Activated CD8-positive, alpha-beta memory T cell treated with anti-CD3 and anti-CD28 coated beads, Interleukin-2, amount 50 U/mL, for 48 hours (primary cell): ENCODE measurements at places on chromosomes 1 and 21.

- no peak for DNase-seq
These were observed 1208.7 kb downstream of the BRINP3 start for GRCh38 chr1:189269011-189269410.

GRCh38 chr1:150009604-150010392, 728 bp downstream of the OTUD7B start:
- DNase-seq: peak; percentile 70

GRCh38 chr1:106676021-106676420, 380.5 kb upstream of the PRMT6 start:
- DNase-seq: no peak

- DNase-seq: no peak
These were observed 16.8 kb downstream of the IFNAR2 start for GRCh38 chr21:33246506-33246905.

DNA sequence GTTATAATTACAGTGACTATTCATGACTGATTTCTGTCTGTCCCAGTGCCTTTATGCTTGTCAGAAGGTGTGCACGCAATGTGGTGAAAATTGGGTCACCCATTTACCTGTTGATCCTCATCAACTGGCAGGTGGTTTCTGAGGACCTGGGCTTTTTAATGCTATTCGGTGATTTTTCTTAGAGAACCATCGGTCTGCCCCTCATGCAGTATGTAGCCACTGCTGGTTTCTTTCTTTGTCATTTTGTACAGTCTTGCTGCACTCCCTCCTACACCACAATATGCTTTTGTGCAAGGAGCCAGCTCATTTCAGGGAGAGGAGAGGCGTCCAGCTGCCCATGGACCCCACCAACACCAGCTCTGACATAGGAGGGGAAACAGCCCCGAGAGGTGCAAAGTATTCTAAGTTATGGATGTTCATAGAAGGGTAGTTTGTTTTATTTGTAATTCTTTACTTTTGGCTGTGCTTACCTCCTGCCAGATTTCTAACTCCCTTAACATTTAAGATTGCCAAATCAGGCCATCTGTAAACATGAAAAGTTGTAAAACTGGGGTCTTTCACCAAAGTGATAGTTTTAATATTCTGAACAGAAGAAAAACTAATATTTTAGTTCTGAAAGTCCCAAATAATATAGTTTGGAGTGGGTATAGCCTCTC, 325.3 kb downstream of the PTBP2 start:
- no peak for DNase-seq

DNA sequence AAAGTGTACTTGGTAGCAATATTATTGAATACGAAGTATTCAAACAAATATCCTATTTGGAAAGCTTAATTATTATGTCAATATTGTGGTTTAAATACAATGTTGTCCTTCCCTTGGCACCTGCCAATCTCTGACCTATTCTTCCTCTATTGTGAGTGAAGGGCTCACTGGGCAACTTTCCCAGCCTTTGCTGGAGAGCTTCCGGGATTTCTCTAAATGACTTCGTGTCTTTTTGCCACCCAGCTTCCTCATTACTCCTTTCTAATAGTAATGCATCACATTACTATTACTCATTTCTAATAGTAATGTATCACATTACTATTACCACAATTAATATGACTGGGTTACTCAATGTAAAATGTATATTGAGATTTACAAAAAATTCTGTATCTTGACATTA, 880.6 kb downstream of the BRINP3 start:
- DNase-seq: no peak

DNA sequence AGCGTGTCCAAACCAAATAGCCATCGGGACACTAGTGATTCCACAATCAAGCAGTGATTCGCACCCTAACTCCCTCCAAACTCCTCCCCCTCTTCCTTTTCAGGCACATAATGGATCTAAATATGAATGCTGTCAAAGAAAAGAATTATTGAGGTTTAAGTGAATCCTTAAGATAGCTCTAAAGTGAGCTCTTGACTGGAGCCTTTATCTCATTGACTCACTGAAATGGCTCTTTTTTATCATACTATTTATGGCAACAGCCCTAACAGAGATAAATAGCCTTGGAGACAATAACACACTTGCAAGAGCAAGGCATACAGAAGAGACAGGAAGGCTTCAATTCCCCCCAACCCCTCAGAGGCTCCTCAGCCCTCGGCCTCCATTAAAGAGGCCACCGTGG, 143.3 kb downstream of the PLXNA2 start:
- no peak for DNase-seq

DNA sequence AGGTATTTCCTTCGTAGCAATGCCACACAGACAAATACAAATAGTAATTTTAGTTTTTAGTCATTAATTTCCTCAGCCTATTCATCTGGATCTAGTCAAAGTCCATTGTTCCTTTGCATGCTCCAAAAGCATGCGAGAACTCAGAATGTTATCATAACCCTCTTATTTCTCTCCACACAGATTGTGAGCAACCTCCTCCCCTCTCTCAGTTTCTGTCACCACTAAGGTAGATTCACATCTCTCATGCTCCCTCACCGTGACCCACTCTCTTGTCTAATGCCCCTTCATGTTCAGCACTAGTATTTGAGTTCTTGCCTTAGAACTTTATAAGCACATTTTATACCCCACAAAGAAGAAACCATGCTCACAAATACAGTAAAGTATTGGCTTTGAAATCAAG, 582.4 kb downstream of the PLA2G4A start:
- no peak for DNase-seq

DNA sequence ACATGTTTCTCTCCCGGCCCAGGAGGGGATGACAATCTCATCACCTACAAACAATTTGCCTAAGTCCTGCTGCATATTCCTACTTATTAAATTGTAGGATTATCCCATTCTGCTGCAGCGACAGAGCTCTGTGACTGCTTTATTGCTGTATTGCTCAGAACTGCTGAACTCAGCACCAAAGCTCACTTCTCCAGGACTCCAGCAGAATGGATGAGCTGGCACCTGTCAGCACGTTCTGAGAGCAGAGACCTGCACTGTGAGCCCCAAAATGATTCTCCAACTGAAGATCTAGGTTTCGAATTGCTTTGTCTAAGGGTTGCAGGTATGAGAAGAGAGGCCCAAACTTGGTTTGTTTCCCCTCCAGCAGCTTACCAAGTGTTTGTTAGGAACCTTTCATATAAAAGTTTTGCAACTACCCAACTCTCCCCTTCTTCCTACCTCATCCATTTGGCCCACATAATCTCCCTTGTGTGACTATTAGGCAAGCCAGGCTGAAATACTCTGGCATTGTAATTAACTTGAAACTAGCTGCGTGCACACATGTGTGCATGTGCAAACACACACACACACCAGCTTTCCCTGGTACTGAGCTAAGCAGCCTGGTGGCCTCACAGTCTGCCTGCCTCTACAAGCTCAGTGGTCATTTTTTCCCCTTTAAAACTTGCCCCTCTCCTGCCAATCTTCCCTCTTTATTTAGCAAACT, 161.4 kb upstream of the CAMK1G start:
- DNase-seq: no peak

DNA sequence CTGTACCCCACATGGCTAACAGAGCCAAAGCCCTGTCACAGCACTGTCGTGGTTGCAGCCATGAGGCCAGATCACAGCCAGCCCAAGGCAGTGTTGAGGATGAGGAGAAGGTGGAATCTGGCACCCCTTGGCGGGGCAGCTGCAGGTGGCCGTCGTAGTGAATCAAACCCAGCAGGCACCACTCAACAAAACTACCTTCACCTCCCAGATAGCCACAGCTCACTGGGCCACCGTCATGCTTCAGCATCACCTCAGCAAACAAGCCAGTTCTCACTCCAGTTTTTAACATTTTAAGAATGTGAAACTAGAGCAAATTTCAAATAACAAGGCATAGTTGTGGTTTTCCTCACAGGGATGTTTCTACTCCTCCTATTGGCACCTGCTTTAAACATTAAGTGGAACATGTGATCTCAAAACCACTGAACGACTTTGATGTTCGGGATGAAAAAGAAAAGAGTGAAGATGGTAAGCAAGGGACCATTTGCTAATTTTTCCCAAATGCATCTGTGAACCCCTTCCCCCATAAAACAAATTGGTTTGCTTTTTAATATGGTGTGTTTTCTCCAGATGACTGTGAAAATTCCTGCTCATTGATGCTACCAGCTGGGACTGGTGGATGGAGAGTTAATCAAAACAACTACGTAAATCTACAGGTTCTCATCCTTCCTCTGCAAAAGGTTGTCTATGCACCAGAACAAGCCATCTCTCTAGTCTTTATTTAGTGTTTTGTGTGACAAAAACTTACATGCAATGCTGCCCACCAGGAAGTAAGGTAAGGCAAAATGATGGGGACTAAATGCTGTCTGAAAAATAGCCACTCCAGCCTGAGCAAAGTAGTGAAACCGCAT, 45.5 kb downstream of the TOR1AIP2 start:
- no peak for DNase-seq

DNA sequence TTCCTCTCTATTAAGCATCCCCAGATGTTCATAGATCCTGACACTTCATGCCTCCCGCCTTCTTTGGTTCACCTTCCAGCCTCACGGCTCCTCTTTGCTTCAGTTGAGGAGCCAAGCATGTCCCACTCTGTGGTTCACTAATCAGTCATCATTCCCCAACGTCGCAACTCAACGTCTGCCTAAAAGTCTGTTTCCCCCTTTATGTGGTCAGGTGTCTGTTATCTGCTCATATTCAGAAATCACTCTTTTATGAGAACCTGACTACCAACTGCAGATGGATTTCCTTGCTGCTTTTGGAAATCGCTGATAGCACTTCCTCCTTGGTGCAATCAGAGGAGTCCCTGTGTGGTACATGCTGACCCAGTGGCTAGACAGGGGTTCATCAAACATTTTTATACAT, 94.1 kb upstream of the VANGL1 start:
- DNase-seq: no peak

GRCh38 chr1:41468122-41468762, 16.2 kb downstream of the EDN2 start:
- DNase-seq: no peak

DNA sequence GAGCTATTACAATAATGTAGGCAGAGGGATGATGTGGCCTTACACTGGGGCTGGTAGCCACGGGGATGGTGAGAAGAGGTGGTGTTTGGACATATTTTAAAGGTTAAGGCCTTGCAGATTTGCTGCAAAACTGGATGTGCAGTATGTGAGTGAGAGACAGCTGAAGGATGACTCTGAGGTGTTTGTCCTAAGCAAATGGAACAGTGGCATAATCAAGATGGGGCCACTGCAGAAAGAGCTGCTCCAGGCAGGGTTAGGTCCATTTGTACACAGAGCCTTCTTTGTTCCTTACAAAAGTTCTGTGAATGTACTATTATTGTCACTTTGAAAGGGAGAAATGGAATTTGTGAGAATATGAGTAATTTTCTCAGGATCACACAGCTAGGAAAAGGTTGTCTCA, 220.4 kb upstream of the ZP4 start:
- no peak for DNase-seq

GRCh38 chr21:27269644-27270043, 302.8 kb upstream of the ADAMTS5 start:
- DNase-seq: no peak

GRCh38 chr1:229759586-229759985, 133.5 kb downstream of the URB2 start:
- DNase-seq: no peak

DNA sequence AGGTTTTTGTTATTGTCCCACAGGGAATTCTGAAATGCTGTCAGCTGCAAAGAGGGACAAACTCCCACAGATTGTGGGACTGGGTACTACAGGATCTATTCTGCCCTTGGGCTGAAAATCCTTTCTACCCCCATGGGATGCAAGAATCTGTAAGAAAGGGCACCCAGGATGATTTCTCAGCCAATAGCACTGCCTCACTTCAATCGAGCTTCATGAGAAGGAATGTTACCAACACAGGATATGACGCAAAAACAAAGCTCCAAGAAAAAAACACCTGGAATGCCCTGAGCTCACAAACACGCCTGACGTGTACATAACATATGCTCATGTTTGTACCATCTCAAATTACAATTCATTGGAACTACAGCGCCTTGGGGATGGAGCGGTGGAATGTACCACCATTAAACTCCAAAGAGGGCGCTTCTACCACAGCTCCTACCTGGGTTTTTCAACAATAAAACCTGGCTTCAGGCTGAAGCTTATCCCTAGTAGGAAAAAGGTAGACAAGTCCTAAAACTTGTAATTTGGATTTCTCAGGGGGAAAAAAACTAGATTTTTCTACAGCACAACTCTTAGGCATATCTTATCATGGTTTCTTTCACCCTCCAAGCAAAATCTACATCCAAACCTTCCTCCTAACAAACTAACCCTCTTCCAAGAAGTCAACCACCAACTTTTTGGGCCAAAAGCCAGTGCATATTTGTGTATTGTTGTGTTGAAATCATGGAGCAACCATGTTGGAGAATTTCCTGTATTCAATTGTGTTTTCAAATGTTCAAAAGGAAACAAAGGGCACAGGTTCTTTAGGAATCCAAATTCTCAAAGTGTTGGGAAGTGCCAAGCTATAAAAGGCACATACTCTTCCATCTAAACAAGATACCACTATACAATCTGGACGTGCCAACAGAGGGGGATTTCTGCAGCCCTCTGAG, 78.9 kb downstream of the TGFBR3 start:
- no peak for DNase-seq

GRCh38 chr1:243598433-243598832, 251.6 kb downstream of the AKT3 start:
- DNase-seq: no peak

DNA sequence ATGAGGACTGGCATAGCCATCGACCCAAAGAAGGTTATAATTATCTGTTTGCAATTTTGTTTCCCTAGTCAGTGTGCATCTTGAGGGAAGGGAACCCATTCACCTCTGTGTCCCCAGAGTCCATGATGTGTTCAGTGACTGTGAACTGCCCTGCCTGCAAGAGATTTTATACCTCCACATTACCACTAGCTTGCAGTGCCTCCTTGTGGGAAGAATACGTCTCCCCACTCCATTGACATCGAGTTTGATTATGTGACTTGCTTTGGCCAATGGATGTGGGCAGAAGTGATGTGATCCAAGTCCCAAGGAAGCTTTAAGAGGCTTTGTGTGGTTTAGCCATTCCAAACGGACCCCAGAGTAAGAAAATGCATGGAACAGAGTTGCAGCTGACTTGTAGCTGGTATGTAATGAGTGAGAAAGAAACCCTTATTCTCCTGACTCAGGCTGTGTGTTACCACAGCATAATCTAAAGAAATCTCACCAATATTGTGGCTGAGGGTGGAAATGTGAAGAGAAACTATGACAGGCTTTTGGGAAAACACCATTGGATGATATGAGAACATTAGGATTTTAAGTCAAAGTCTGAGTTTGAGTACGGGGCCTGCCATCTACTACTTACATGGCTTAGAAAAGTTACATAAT, 47.8 kb upstream of the NRDC start:
- DNase-seq: no peak

DNA sequence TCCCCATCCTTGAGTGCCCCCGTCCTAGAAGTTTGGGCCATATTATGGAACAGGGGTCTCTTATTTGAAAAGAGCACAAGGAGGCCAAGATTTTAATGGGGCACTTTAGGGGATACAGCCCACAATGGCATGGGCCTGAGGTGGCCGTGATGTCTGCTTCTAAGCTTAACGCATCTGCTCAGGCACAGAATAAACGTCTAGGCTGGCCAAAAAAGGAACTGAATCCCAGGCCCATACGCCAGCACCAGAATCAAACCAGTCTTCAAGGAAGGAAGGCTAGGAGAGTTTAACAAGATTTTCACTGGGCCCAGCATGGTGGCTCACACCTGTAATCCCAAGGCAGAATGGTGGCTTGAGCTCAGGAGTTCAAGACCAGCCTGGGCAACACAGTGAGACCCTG, 9.2 kb upstream of the SARS1 start:
- DNase-seq: no peak
